ENCODE measurements at places on chromosomes 2 and 18. TPM values are rescaled to one million over a fixed set of nuclear protein-coding genes. Genes with fewer than 3 reads are reported as not detected.
A peak's percentile ranks its signal among the peaks of the same experiment; 100 is the strongest.

ABHD1 gene
- total RNA-seq = 0.74 TPM

IL1B gene
- not detected for total RNA-seq

VIL1 gene
- total RNA-seq = 2.1 TPM

LYG2 gene
- total RNA-seq = not detected

SCYGR8 gene
- total RNA-seq = not detected

RFX8 gene
- not detected for total RNA-seq

SLC25A12 gene
- total RNA-seq = 1.6 TPM

TBR1 gene
- total RNA-seq = not detected

GLI2 gene
- total RNA-seq = 0.49 TPM

- no peak for DNase-seq
Observed at GRCh38 chr18:55900380-55900779, 312.4 kb upstream of the TCF4 start.

GRCh38 chr18:8643326-8643878, 34.2 kb downstream of the RAB12 start:
- DNase-seq = no peak

- no peak for DNase-seq
Observed at GRCh38 chr2:233810385-233810784, 32.3 kb downstream of the MROH2A start.

DNA sequence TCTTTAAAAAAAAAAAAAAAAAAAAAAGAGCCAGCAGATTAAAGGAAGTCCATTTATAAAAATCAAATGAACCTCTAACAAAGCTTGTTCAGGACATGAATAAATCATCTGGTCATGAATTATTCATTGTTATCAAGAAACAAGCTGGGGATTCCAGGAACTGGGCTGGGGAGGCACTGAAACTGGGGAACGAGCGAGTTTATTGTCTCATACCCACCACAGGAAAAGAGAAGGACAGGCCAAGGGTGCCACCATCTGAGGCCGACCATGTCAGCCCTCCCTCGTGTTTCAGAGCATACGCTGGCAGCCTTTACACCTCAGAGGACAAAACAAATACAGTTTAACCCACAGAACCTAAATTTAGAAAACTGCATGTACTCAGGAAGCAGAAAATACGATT, 164.2 kb downstream of the VWC2L start:
- DNase-seq = no peak

- DNase-seq = peak; percentile 44
Observed at GRCh38 chr2:23642516-23642915, 257.5 kb downstream of the KLHL29 start.

DNA sequence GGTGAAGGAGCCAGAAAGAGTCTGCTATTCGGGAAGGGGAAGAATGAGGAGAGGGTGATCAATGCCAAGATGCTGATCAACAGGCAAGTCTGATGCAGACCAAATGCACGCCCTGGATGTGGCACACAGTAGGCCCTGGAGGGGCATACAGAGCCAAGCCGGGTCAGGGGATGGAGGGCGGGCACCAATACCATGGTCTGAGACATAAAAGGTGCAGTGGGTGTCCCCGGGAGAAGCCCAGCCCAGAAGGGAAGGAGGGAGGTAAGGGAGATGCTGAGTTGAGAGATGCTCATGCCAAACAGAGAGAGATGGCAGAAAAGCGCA, 66.6 kb upstream of the ID2 start:
- no peak for DNase-seq

GRCh38 chr2:149926149-149926548, 338.6 kb upstream of the MMADHC start:
- DNase-seq = no peak

GRCh38 chr2:42129487-42129852, 39.7 kb upstream of the EML4 start:
- DNase-seq = no peak

GRCh38 chr2:172249986-172250385, 147.3 kb upstream of the DLX2 start:
- no peak for DNase-seq

GRCh38 chr18:41751161-41751560, 203.9 kb upstream of the PIK3C3 start:
- DNase-seq = no peak

DNA sequence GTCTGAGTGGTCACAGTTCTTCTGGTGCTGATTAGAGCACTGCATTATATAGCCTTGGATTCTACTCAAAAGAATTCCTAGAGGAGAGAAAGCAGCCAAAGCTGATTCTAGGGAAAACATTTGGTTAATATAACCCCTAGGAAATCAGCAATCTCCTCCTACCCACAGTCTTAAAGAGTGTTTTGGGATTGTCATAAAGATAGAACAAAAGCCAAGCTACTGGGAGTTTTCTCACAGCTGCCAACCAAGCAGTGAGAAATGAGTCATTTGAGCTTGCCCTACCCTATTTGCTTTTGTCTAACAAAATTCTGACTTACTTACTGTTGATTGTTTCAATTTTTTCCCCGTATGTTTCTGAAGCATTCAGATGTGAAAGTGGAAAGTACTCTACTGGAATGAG, 469.3 kb downstream of the PLCL1 start:
- DNase-seq = no peak

DNA sequence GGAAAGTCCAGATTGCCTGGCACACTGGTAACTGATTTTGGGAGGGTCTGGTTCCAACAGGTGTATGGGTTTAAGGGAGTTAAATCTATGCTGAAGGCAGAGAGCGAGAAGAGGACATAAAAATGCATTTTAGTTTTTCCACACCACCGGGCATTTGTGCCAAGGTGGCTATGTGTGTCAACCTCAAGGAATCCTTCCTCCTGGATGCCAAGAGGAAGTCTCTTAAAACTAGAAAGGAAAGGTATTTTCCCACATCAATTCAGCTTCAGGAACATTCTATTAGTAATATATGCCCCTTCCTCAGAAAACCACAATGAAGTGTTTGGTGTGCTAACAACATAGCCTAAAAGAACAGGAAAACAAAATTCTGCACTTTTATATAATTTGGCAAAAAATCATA, 5.4 kb upstream of the GAREM1 start:
- no peak for DNase-seq

- no peak for DNase-seq
Observed at GRCh38 chr2:168084288-168084687, 163.1 kb downstream of the STK39 start.

- no peak for DNase-seq
Observed at GRCh38 chr18:58104096-58104495, 60.1 kb downstream of the NEDD4L start.

DNA sequence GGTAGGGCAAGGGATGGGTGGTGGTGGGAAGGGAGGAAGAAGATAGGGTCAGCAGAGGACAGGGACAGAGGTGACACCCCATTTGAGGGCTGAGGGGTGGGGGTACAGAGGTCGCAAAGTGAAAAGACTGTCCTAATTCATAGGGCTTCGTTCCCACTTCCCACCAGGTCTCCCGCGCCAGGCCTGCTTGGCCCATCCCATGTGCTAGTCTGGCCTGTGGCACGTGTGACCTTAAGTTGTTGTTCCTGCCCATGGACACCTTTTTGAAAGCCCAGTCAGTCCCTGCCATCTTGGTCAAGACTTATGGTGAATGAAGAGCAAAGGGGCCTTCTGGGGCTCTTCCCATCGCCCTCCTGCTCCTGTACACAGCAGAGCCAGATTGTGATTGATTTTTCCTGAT, 46.2 kb downstream of the TGOLN2 start:
- no peak for DNase-seq

DNA sequence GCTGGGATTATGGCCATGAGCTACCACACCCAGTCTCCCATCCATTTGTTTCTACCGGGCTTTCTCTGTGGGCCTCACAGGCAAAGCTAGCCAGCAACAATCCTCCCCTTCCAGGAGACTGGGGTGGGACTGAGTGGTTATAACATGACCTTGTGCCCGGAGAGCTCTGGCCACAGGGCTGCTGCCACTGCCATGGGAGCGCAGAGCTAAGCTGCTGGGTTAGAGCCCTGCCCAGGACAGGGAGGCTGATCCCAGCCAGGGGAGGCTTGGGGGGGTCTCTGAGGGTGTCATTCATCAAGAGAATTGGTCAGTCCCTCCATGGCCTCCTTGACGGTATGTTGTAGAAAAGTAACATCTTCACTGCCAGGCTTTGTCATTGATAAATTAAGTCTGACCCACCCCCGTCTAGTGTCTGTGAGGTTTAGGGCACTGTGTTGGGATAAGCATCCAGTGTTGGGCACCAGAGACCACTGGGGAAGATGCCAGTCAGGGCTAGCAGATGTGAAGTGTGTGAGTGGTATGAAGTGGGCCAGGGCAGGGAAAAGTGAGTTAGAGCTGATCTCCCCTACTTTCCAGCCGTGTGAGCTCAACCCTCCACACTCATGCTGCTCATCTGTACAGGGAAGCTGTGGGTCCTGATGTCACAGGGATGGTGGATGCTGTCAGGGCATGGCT, 368.4 kb upstream of the HS6ST1 start:
- no peak for DNase-seq

DNA sequence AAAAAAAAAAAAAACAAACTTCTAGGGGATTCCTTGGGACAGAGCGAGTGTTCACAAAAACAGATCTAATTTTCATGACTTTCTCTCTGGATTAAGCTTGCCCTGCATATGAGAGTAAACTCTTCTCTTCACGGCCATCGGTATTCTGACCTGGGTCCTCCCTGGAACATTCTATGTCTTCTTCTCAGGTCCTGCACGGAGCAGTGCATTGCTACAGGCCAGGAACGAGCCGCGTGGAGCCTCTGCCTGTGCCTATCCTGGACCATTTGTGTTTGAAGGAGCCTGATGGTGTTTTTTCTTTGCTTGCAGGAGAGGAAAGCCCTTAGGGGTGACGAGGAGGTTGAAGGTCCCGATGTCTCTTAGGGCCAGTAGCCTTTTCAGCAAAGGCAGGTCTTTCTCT, 1.8 kb upstream of the OXER1 start:
- no peak for DNase-seq

- no peak for DNase-seq
Observed at GRCh38 chr2:188956961-188957360, 17.2 kb upstream of the COL3A1 start.

DNA sequence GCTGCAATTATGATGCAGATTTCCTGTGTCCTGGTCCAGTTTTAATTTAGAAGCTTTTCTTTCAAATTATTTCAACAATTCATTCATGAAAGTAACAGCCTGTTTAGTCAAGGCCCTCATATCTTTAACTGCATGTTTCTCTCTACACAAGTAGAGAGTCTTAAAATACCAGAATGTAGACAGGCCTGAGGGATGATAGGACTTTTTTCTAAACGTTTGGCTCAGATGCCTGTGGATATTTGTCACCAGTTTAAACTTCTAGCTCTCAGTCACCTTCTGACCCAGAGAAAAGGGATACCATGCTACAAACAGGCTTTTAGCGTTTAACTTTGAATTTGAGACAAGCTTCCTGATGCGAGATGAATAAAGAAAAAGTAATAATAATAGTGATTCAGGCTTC, 15.7 kb downstream of the COL5A2 start:
- DNase-seq = no peak

- no peak for DNase-seq
Observed at GRCh38 chr2:141591787-141592186, 539.0 kb downstream of the LRP1B start.

GRCh38 chr2:169716238-169716886, 17.3 kb upstream of the KLHL23 start:
- no peak for DNase-seq

DNA sequence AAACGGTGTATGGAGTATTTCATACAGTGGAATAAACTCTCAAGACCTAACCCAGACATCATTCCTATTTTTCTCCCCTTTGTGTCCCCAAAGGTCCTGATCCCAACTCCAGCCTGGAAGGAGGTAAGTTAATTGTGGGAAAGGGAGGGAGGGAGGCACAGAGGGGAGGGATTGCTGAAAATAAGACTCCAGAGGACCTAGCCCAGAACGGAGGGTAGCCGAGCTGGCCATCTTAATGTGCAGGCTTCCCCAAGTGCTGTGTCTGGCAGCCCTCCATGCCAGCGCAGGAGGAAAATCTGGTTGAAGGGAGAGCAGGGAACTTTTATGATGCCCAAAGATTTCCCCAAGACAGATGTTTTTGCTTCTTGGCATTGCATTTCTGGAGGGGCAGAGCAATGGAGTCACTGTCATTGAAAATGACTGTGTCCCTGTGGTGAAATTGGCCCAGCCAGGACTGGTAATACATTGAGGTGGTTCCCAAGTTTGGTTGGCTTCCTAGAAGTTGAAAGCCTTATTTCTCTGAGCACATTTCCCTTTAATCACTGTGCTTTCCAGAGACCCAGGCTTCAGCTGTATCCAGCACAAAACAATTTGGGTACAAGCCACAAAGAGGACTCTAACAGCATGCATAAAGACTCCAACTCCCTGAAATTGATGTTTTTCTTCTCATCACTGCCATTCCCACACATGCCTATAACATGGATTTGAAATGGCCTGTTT, 202.7 kb downstream of the AGPS start:
- no peak for DNase-seq

GRCh38 chr2:110854355-110855081, 122.1 kb downstream of the ACOXL start:
- no peak for DNase-seq

DNA sequence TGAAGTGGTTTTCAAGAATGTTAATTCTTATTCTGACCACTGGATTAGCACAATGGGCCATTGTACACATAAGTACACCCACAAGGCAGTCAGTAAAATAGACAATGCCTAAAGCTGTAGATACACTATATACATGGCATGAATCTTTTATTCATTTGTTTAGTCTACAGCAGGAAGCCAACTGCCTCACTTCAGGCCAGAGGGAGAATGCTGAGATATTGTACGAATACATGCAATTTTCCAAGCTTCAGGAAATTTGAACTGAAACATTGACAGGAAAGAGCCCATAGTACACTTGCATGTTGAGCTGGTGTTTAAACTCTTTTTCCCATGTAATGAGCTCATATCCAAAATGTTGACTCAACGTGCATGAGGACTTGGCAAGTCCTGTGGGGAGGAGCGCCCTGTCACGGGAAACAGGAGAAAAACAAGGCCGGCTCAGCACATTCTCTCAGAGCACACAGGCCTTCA, 111.6 kb upstream of the CYP1B1 start:
- peak; percentile 81 for DNase-seq

GRCh38 chr2:53952519-53952918, 18.3 kb downstream of the PSME4 start:
- DNase-seq = no peak

GRCh38 chr2:102735416-102736109, 26.3 kb upstream of the TMEM182 start:
- peak; percentile 48 for DNase-seq

- no peak for DNase-seq
Observed at GRCh38 chr2:202152104-202152715, 79.2 kb downstream of the KIAA2012 start.

DNA sequence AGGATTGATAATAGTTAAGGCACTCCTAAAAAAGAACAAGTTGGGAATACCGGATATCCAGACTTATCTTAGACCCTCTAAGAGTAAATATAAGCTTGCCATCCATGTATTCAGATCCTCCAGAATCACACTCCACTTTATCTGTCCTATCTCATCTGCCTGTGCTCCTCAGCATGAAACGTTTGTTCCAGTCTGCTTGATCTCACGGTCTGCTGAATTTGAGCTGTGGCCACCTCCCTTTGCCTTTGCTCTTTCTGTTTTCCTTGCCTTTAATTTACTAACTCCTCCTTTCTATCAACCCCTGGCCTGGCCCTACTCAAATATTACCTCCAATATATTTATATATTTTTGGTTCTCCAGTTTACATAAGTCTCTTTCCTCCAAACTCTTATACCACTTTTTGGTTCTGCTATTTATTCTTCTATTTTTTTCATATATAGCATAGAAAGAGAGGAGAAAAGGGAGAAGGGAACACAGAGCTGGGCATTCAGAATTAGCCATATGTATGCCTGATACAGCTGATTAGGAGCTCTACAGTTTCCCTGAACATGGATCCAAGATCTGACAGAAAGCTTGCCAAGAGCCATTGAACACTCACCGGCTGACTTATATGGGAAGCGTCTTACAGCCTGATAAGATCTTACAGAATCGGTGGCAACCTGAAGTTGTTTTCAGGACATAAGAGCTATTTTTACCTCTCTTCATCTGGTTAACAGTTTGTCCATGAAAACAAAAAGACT, 21.8 kb upstream of the DNAJC27 start:
- no peak for DNase-seq

Measured in right lobe of liver (tissue), 6 donors.